ENCODE measurements at places on chromosomes 1 and 21.

DNA sequence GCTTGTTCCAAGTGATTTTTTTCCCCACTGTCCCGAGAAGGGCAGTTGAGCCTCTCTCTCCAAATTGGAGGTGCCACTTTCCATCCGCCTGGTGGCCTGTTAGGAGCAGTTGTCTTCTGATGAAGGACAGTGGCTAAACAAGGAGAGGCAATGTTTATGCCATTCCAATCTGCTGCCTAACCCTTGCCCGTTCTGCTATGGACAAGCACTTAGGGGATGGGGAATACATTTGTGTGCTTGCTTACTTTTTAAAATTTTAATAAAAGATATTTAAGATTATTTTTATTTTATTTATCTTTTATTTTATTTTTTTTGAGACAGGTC is 12.0 kb downstream of the COQ8A start:
- no peak for DNase-seq

DNA sequence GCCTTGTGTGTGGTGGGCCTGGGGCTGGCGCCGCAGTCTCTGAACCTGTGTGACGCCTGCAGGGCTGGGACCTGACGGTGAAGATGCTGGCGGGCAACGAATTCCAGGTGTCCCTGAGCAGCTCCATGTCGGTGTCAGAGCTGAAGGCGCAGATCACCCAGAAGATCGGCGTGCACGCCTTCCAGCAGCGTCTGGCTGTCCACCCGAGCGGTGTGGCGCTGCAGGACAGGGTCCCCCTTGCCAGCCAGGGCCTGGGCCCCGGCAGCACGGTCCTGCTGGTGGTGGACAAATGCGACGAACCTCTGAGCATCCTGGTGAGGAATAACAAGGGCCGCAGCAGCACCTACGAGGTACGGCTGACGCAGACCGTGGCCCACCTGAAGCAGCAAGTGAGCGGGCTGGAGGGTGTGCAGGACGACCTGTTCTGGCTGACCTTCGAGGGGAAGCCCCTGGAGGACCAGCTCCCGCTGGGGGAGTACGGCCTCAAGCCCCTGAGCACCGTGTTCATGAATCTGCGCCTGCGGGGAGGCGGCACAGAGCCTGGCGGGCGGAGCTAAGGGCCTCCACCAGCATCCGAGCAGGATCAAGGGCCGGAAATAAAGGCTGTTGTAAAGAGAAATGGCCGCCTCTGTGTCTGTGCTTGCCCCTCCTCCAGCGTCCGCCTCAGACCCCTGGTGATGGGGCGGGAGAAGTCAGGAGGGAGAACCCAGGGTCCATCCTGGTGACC is 788 bp downstream of the ISG15 start:
- DNase-seq, result peak; percentile 52

DNA sequence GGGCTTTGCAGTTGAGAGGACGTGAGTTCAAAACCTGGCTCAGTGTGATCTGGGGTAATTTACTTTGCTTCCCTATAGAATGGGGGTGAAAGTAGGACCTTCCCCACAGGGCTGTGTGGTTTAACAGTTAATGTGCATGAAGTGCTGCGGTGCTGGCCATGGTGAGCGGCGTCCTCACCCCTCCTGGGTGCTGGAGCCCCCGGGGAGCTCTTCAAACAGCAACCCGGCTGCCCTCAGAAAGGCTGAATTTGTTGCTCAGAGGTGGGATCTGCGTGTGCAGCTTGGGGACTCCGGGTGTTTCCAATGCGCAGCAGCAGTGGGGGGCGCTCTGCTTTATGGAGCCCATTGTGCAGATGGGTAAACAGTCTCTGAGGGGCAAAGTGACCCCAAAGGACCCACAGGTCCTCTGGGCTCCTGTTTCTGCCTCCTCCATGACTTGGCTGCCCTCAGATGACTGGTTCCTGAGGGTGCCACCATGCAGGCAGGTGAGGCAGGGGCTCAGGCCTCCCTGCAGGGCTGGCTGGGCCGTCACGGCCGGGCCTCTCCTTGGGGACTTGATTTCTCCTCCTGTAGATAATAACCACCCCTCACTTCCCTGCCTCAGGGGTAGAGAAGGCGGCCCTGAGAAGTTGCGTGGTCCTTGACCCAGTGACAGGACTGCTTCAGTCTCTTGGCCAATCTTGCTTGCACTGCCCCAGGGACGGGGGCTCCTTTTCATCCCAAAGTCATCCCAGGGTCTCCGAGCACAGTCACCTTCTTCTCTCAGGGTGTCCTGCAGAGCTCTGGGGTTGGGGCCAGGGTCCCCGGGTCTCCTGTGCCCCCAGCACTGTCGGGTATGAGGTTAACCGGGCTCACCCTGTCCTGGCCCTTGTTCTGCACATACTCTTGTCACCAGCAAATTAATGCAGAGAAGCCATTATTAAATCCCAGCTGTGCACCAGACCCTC is 40.3 kb downstream of the DMRTB1 start:
- DNase-seq, result no peak

GRCh38 chr1:1206966-1207531 is 657 bp upstream of the TNFRSF18 start:
- DNase-seq, result peak; percentile 19

DNA sequence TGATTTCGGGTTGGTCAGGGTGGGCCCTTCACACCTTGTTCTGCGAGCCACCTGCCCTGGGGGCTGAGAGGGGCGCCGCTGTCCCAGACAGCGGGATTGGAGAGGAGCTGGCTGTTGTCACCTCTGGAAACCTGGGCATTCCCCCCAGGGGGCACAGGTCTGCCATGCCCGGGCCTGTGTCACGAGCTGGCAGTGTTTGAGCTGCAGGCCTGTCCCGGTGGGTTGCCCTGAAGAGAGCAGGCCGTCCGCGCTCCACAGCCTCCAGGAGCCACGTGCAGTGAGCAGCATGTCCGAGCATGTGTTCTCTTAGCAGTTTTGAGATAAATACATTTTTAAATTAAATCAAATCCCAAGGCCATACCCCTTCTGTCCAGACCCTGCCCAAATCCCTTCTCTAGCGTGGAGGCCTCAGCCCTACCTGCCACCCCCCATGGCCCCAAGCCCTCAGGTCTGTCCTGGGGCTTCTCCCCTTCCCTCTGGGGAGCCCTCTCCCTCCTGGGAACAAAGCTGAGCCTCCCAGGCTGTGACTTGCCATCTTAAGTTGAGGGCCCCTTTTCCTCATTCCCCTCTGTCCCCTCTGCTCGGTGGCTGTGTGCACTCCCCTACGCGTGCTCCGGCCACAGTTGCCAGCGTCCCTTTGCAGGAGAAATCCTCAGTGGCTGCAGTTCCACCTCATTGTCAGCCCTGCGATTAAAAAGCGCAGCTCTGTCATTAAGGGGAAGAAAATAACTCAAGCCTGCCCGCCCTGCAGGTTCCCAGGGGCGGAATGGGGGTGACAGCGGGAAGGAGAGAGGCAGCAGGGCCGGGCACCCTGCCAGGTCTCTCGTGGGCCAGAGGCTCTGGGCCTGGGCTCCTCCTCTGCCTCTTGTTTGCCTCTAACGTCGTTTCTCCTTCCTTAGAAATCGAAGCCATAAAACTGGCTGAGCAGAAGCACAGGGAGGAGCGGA is 26.6 kb downstream of the SLX9 start:
- DNase-seq, result no peak

DNA sequence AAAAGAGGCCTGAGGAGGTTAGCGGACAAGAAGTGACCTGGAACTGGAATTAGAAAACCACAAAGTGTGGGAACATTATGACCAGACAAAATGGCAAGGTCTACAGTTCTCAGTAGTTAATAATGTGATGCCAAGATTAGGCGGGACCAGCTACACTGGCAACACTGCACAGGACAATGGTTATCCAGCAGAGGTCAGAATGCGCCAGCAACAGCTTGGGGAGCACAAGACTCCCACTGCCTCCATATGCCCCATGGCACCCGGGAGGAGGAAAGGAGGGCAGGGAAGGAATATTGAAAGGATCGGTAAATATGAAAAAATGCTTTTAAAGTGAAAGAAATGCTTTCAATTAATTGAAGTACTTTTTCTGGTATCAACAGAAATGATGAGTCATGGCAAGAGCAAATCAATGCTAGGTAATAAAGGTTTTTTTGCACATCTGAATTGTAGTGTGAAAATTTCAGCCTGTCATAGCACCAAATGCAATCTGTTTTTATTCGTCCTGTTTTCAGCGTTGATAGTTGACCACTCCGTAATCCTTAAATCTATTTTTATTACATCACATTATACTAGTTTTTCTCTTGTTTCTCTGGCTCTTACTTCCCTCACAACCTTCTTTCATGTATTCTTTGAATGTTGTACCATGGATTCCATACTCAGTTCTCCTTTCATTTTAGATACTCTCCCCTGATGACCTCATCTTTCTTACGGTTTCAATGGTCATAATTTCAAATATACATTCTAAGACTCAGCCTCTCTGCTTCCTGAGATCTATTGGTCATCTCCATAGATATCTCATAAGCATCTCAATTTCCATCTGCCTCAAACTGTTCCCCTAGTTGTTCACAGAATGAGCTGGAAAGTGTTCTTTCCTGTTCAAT is 30.7 kb downstream of the VCAM1 start:
- DNase-seq, result no peak

- peak; percentile 43 for DNase-seq
Measured at GRCh38 chr1:155175927-155176371, 2.3 kb downstream of the TRIM46 start.

GRCh38 chr1:14113271-14113670 is 413.3 kb downstream of the PRDM2 start:
- DNase-seq, result no peak

- DNase-seq, result no peak
Measured at GRCh38 chr1:244435562-244436205, 16.0 kb downstream of the ADSS2 start.

GRCh38 chr1:93735722-93736121 is 54.1 kb upstream of the BCAR3 start:
- DNase-seq, result no peak

DNA sequence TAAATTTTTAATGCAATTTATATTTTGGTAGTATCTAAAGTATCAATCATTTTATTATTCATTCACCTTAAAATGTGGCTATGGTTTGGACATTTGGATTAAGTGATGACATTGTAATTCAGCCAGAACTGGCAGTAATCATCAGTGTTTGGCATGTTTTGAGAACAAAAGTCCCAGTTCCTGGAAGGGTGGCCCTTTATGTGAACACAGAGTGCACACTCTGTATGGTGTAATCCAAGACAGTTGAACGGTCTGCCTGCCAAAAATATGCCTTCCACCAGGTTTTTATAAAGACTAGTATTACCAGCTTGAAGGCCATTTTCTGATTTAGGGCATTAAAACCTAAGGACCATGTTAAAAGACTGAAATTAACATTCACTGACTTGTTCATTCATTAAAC is 448.7 kb downstream of the LTN1 start:
- DNase-seq, result no peak

DNA sequence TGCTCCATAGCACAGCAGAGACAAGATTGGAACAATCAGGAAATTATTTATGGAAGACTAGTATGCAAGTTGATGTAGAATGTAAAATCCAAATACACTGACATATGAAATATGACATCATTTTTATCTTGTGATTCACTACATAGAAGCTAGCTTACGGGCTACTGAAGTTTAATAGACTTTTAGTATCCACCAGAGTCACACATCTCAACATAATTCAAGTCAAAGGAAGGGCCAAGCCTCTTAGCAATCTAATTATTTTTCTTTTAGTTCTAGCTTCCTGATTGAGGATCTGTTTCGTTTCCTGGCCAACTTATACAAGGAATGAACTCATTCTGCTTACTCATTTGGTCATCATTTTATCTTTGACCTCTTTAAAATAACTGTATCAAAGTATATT is 234.4 kb upstream of the CHRM3 start:
- no peak for DNase-seq

GRCh38 chr1:220887520-220888416 is 8.5 kb downstream of the HLX start:
- no peak for DNase-seq

DNA sequence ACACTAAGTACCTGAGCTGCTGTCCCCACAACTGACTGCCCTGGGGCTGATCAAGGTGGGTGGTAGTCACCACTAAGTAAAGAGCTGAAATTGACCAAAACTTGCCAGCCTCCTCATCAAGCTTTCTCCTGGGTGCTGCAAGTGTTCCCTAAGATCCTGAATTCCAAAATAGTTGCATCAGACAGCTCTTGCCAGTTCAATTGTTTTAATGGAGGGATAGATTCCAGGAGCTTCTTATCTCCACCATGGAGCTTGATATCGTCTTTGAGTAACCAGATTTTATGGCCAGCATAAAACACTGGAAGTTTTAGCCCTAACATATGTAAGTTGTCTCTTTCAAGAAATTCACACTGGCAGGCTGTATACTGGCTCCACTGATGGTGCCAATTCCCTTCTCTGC is 90.3 kb downstream of the NID1 start:
- DNase-seq, result no peak

GRCh38 chr1:222784371-222784770 is 30.5 kb upstream of the DISP1 start:
- DNase-seq, result no peak

- no peak for DNase-seq
Measured at GRCh38 chr1:32797456-32797855, 19.7 kb downstream of the YARS1 start.

DNA sequence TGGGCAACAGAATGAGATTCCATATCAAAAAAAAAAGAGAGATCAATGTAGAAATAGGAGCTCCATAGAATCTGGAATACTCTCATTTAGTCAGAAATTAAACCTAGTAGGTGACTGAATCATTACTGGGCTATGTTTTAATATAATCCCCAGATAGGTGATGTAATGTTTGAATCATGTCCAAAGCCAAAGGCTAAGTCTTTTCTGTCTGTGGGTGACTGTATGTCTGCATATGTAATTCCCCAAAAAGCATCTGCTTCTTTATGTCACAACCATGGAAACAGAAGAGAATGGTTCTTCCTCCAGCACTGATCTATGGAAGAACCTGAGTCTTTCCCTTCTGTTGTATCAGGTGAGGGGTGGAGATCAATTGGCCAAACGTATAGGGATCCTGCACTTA is 5.8 kb downstream of the LAMC2 start:
- DNase-seq, result no peak

DNA sequence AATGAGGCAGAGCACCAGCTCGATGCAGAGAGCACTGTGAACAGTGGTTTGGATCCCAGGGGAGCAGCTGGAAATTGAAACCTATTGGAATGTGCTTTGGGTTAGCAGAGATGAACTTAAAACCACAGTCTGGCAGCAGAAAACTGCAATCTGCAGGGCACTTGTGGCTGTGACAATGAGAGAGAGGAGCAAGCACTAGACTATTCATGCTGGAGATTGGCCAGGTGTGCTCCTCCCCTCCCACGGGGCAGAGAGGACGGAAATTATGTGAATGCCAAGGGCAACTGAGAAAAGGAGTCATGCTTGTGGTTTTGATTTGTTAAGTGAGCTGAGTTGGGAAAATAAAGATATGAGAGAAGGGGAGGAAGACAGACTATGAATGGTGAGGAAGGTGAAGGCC is 38.1 kb downstream of the HSD3B2 start:
- DNase-seq, result no peak

DNA sequence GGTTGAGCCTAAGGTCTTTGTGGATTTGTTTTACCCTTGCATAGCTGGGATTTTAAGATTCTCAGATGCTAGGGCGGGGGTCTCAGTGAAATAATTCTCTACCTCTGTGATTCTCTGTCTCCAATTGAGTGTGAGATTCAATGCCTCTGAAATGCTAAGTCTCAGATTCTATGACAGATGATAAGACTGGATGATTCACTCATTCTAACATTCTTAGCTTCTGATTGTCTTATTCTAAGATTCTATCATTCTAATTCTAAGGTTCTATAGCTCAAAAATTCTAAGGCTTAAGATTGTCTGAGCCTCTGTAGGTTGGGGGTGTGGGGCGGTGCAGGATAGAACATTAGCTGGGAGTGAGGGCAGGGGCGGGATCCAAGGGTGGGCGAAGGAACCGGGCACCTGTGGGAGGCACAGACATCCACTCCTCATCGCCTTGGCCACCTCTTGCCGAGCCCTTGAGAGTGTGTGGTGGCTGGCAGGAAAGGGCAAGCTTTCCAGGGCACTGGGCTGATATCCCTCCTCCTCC is 29.5 kb downstream of the ADGRB2 start:
- DNase-seq, result no peak

- no peak for DNase-seq
Measured at GRCh38 chr1:218312509-218312908, 27.4 kb downstream of the RRP15 start.

All from activated naive CD4-positive, alpha-beta T cell treated with anti-CD3 and anti-CD28 coated beads, Interleukin-2, amount 10 ng/mL, durations not matched to agents 7 days and 5 days (primary cell).